ENCODE measurements at places on chromosomes 6 and 20. TPM values are rescaled to one million over a fixed set of nuclear protein-coding genes. Genes with fewer than 3 reads are reported as not detected.

DNA sequence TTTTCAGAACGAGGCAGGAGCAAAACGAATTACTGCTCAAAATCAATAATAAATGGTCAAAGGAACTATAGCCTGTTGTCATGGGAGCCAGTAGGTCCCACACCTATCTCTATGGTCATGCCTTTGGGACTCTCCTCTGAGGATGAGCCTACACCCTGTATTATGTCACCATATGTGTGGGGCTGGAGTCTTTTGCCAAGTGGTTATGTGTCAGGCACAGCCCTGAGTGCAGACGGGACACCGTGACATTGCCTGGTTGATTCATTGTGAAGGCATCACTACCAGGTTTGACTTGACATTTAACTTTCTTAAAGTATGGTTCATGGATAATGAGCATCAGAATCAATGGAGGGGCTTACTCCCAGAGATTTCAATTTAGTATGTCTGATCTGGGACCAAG lies 23.6 kb downstream of the BMP6 start:
- no peak for DNase-seq

- no peak for DNase-seq
Observed at GRCh38 chr6:148999501-148999900, 252.7 kb downstream of the UST start.

- DNase-seq = no peak
Observed at GRCh38 chr6:2725999-2726567, 24.6 kb downstream of the MYLK4 start.

DNA sequence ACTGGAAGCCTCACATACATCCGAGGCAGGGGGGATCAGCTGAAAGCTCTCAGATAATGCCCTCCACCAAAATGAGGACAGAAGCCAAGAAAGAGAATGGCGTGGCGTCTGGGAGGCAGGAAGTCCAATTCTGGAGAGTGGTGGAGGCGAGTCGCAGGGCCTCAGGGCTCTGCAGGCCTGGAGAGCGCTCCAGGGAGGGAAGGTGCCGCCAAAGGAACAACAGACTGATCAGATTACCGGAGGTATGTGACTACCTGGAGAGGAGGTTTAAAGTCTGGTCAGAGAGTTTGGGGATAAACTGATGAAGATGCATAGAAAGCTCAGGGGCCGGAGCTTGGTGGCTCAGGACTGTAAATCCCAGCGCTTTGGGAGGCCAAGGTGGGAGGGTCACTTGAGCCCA lies 11.2 kb upstream of the IP6K3 start:
- DNase-seq = no peak

DNA sequence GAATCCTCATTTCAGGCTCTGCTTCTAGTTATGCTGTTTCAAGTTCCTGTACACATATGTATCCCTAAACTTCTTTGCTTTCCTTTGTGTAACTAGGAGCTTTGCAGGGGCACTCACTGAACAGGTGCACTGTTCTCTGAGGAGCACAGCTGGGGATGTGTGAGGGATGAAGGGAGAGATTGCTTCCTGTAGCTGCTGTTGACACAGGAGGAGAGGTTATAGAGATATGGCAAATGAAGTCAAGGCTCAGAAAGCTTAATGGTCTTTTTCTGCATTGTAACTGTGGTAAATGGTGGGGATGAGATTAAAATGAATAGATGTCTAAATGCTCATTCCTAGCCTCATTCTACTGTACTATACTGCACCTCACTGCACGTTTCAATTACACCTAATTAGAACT lies 454.3 kb downstream of the BTBD3 start:
- no peak for DNase-seq

DNA sequence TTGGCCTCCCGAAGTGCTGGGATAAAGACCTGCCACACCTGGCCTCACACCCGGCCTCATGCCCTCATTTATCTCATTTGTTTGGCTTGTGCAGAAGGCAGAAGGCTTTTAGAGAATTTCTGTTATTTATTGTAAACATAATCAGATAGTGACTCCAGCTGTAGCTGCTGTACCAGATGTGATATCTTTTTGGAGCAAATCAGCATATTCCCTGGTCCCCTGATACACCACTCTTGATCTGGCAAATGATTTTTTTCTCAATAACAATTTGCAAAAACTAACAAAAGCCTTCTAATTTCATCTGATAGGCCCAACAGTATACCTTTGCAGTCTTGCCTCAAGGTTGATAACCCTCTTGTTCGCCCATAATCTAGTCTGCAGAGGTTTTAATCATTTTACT lies 26.5 kb upstream of the TULP1 start:
- DNase-seq = no peak

- DNase-seq = no peak
Observed at GRCh38 chr20:13278812-13279570, 57.9 kb downstream of the ISM1 start.

GRCh38 chr20:24445510-24446170 lies 23.8 kb upstream of the SYNDIG1 start:
- no peak for DNase-seq

DNA sequence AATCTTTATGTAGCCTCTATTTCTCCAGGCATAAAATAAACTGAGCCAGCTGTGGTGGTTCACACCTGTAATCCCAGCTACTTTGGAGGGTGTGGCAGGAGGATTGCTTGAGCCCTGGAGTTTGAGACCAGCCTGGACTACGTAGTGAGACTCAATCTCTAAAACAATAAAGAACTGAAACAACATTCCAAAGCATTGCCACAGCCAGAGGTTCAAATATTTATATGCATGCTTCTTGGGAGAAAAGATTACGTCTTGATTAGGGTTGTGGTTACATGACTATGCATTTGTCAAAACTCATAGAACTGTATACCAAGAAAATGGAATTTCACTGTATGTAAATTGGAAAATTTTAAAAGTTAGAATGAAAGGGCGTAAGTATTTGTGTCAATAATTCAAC lies 27.7 kb upstream of the PAX1 start:
- DNase-seq = no peak

GRCh38 chr20:43901296-43901695 lies 13.4 kb upstream of the TOX2 start:
- DNase-seq = no peak

GRCh38 chr6:66788579-66788978 lies 1081.6 kb upstream of the EYS start:
- no peak for DNase-seq

Gene TGM3
- total RNA-seq = not detected

Gene ADGRF5
- total RNA-seq = 48.0 TPM

Gene C20orf204
- total RNA-seq = 0.30 TPM

Gene GJA1
- total RNA-seq = 221 TPM

Gene SEL1L2
- 1.7 TPM for total RNA-seq

Gene NNAT
- 0.19 TPM for total RNA-seq

Gene CTAGE9
- not detected for total RNA-seq

Gene WFDC6
- total RNA-seq = not detected

Gene PPIL6
- 4.5 TPM for total RNA-seq

Gene UBE2C
- 1.7 TPM for total RNA-seq

Gene HTR1E
- total RNA-seq = not detected
